Bronchial epithelial cell (primary cell): ENCODE measurements at places on chromosomes 1 and 21. TPM values are rescaled to one million over a fixed set of nuclear protein-coding genes. Genes with fewer than 3 reads are reported as not detected.

DNA sequence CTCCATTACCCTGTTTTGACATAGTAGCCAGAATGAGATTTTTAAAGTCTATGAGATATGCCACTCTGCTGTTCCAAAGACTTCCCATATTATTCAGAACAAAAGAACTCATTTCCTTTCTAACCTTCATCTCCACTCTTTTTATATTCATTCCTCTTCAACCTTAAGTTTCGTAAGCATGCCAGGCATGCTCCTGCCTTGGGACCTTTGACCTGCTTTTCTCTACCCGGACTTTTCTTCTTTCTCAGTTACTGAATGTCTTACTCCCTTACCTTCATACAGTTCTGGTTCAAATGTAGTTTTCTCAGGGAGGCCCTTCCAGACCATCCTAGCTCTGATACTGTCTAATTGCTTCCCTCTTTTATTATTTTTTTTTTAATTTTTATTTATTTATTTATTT is 81.1 kb downstream of the TNNI3K start:
- no peak for DNase-seq

DNA sequence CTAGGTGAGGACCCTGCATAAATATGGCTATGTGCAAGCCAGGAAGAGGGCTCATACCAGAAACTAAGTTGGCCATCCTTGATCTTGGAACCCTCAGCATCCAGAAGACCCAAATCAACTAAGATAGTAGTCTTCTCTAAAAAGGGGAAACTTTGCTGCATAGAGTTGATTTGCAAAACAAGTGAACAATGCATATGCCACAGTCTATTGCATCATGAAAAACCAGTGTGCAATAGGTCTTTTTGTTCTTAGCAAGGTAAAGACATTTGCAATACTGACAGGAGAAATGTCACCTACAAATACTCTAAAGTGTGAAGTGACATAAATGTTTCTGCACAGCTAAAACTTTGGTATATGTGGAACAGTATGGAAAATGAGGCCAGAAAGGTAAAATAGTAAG is 2.0 kb upstream of the IFI16 start:
- no peak for DNase-seq

The CD84 gene
- not detected in 2 replicates for total RNA-seq

DNA sequence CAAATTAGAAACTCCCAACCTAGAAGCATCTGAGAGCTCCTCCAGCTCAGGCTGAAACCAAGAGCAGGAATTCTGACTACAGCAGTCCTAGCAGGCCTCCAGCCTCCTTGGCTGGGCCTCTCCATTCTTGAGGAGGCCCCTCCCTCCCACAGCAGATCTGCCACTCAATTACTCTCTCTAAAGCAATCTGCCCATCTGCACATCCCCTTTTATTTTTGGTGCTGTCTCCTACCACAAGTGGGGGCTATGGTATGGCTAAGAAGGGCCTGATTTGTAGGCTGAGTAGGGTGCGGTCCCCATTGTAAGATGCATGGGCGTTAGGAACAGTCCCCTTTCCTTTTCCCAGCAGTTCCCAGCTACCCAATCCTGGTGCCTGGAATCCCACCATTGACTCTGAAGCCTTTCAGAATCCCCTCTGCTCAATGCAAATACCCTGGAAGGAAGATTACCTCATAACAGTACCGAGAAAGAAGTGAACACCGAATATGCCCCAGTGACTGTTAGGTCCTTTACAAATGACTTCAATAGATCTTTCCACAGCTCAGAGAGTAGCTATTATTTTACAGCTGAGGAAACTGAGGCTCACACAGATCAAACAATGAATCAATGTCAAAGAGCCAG is 11.6 kb upstream of the TTC39A start:
- DNase-seq: no peak

The PDXK gene
- total RNA-seq: 535 and 591 TPM in 2 replicates

- peak; percentile 60 for DNase-seq
These were observed 26.7 kb downstream of the GLIS1 start for GRCh38 chr1:53712276-53712675.

The LORICRIN gene
- not detected in 2 replicates for total RNA-seq

DNA sequence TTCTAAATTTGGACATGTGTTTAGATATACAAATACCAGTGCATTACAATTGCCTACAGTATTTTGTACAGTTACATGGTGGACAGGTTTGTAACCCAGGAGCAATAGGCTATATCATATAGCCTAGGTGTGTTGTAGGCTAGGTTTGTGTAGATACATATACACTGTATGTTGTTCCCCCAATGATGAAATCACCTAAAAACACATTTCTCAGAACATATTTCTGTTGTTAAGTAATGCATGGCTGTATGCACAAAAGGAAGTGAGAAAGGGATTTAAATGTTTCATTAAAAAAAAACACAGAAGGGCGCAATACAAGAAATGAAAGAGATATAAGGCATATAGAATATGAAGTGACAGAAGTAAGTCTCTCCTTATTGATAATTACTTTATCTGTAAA is 32.0 kb downstream of the S100B start:
- DNase-seq: no peak

The TSSK3 gene
- total RNA-seq: 0.26 and 0.64 TPM in 2 replicates

The KRTAP7-1 gene
- total RNA-seq: not detected in 2 replicates

GRCh38 chr1:17860812-17861211 is 105.7 kb downstream of the ACTL8 start:
- no peak for DNase-seq

- DNase-seq: no peak
These were observed 125.2 kb downstream of the ZNF648 start for GRCh38 chr1:181936269-181936668.

DNA sequence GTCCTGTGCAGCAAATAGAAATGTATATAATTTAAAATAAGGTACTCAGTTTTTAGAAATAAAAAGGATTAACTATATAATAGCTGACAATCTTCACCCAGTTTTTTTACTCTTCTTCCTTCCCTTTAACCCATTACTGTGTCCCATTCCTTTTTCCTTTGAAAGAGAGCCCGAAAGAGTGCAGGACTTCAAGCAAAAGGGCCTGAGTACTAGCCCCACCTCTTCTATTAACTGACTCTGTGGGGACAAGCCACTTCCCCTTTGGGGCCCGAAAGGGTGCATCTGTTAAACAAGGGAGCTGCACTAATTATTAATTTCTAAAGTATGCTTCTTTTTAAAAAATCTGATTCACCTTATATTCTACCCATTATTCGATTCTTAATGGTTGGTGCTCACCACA is 3.3 kb downstream of the USP24 start:
- DNase-seq: no peak

DNA sequence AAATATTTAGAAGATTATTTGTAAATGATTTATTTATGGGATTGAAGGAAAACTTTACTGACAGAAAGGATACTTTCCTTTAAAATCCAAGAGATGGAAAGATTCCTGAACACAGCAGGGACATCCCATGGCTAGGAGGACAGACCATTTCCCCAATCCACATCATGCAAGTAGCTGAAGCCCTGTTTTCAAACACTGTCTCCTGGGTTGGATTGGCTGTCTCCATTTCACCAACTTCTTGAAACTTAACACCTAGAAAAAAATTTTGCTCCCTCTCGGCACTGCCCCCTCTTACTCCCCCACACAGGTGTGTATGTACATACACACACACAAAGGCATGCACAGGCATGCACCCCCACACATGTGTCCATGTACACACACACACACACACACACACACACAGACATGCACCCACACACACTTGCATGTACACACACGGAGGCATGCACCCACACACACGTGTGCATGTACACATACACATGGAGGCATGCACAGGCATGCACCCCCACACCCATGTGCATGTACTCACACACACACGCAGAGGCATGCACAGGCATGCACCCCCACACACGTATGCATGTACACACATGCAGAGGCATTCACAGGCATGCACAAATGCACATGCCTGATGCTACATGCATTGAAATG is 320.0 kb downstream of the CHRM3 start:
- no peak for DNase-seq

GRCh38 chr1:44067266-44068250 is 36.3 kb upstream of the SLC6A9 start:
- no peak for DNase-seq

The KLHDC9 gene
- total RNA-seq: 1.3 and 5.0 TPM in 2 replicates

DNA sequence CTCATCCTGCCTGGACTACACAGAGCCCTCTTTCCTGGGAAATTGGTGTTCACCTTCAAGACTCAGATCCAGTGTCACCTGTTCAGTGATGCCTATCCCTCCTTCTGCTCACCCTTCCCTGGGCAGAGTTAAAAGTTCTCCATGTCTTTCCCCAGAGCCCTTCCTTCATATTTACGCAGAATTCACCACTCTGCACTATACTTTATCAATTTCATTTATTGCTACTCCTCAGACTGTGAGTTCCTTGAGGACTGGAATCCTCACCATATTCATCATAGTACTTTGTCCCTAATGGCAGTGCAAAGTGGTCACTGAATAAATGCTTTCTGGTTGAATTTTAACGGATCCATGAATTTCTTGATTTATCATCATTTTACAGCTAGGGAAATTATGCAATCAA is 300.0 kb downstream of the CHRM3 start:
- no peak for DNase-seq

The NHLH1 gene
- not detected in 2 replicates for total RNA-seq

The SH2D1B gene
- total RNA-seq: 0.13 TPM in 1 of 2 replicates, not detected in the other

GRCh38 chr1:153336650-153337049 is 12.0 kb downstream of the PGLYRP4 start:
- no peak for DNase-seq

- DNase-seq: no peak
These were observed 62.5 kb downstream of the POFUT2 start for GRCh38 chr21:45225041-45225740.

The HOOK1 gene
- 10.3 and 14.6 TPM in 2 replicates for total RNA-seq

- peak; percentile 53 for DNase-seq
These were observed 40.5 kb downstream of the EPHB2 start for GRCh38 chr1:22751124-22751531.

The ARHGEF16 gene
- total RNA-seq: 14.5 and 21.6 TPM in 2 replicates

GRCh38 chr1:192378276-192378675 is 61.5 kb downstream of the RGS21 start:
- no peak for DNase-seq

The RIPK4 gene
- total RNA-seq: 34.0 and 35.5 TPM in 2 replicates

DNA sequence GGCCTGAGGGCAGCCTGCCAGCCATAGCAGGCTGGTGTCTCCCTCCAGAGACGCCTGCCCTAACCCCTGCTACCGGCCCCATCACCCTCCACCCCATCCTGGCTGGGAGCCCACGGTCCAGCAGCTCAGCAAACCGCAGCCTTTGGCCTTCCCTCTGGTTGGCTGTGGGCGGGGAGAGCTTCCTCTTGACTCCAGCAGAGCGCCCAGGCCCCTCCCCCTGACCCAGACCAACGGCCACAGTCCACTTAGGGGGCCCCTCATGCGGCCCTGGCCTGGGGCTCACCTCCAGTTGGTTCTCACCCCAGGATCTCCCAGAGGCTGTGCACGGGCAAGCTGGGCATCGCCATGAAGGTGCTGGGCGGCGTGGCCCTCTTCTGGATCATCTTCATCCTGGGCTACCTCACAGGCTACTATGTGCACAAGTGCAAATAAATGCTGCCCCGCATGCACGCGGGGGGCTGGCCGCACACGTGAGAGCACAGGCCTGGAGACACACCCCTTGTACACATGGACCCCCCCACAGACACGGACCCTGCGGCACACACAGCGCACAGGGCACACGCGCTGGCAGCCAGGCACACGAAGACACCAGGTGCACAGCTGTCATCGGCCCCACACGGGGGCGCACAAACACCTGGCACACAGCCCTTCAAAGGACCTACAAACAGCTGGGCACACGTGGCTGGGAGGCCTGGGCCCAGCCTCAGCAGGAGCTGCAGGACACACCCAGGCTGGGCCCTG is 3.1 kb downstream of the SMIM1 start:
- DNase-seq: peak; percentile 62

The TMIGD3 gene
- total RNA-seq: not detected in 2 replicates

DNA sequence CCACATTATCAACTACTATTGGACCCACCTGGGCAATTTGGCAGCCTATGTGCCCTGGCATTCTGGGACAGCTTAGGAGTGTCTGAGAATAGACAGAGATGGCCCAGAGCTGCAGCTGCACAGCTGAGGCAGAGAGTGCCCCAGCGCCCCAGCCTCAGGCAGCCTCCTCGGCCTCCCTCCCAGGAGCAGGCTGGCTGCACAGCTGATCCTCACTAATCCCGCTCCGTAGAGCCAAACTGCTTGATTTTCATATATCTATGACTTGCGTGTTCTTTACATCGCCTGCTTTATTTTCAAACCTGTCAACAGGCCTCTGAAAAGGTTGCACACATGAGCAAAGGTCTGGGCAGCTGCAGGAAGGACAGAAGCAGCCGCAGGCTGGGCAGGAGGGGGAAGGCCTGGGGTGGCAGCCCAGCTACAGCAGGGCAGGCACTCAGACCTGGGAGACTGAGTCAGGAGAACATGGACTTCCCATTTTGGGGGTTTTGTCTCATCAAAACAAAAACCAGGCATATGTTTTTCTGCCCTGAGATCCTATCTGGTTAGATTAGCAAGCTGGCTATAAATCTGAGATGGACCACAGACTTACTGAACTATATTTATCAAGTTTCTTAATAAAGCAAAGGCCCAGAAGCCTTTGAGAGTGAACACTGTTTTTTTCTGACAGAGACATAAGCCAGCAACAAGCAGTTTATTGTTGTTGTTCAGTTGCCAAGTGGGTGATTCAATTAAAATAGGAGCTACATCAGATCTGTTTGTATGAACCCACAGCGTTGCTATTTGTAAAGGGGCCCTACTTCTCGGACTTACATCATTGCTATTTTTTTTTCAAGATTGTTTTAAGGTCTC is 301.8 kb upstream of the DUSP10 start:
- peak; percentile 38 for DNase-seq

GRCh38 chr1:111535256-111536191 is 32.1 kb upstream of the ADORA3 start:
- no peak for DNase-seq

DNA sequence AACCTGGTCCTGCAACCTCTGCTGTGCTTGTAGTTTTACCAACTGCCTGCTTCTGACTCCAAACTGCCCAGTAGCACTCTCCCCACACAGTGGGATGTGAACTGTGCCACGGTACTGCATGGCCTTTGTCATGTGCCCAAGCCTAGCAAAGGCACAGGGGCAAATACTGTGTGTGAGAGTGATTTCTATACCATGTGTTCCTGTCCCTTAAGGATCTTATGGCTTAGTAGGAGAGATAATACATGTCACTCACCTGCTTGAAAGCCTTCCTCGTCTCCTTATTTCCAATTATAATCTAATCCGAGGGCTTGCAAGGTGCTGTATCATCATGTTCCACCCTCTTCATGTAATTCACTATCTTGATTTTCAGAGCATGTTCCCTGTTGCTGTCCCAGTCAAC is 51.3 kb downstream of the UBE4B start:
- DNase-seq: no peak

DNA sequence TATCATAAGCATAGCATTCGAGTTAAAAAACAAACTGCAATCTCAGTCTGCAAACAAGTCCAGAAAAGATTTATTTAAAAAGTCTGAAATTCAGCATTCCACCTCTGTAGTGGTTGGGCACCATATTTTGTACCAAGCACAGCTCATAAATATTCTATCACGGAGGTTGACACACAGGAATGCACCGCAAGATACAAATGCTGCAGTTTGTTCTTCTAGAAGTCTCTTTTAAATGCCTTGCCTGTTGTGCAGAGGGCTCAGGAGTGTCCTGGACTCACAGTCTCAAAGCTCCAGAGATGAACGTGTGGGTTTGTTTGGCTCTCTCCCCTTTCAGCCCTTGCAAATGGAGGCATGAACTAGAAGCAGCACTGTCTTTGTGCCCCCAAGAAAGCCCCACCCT is 212.4 kb upstream of the USP24 start:
- DNase-seq: no peak

- DNase-seq: no peak
These were observed 437.8 kb downstream of the PTBP2 start for GRCh38 chr1:97159342-97159741.

GRCh38 chr1:160082926-160083325 is 1.6 kb downstream of the KCNJ9 start:
- DNase-seq: no peak

The LYPD8 gene
- total RNA-seq: not detected in 2 replicates
